ENCODE measurements at places on chromosomes 2 and 18.

- no peak for DNase-seq
Observed at GRCh38 chr2:179946810-179947615, 60.1 kb downstream of the CWC22 start.

DNA sequence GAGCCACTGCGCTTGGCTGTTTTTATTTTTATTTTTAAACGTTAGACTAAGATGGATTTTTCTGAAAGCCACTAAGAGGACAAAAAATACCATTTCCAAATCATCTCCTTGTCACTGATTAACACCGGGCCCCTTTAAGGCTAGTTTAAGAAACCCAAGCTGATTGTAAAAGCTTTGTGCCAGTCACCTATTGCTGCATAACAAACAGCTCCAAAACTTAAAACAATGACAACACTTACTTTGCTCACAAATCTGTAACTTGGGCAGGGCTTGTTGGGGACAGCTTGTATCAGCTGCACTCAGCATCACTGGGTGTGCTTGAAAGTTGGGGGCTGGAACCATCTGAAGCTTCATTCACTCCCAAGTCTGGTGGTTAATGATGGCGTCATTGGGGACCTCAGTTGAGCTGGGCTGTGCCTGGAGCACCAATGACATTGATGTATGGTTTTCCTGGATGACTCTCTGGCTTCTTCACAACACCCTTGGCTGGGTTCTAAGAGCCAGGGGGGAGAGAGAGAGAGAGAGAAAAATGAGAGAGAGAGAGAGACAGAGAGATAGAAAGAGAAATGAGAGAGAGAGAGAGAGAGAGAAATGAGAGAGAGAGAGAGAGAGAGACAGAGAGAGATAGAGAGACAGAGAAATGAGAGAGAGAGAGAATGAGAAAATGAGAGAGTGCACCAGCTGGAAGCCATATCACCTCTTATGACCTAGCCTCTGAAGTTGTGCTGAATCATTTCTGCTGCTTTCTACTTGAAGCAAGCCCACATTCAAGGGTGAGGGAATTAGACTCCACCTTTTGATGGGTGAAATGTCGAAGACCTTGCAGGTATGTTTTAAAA, 26.0 kb upstream of the ATG16L1 start:
- DNase-seq, result no peak

DNA sequence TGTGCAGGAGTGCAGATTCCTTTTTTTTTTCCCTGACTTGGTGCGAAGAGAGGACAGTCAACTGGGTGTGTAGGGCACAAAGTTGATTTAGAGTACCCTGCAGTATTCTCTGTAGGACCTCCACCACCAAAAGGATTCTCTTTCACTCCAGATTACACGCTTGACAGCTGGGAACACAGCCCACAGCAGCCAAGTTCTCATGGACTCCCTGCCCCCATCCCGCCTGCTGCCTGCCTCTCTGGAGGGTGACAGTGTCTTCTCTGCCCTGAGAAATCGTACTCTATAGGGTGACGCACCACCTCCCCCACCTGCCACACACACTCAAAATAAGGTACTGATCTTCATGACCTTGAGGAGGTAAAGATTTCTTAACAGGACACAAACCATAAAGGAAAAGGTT, 26.6 kb upstream of the IHH start:
- DNase-seq, result no peak

- DNase-seq, result no peak
Observed at GRCh38 chr2:72916743-72917137, 579 bp upstream of the EMX1 start.

GRCh38 chr18:56565551-56566345, 72.6 kb downstream of the TXNL1 start:
- peak; percentile 91 for DNase-seq

GRCh38 chr2:200471324-200471848, 38.5 kb downstream of the KCTD18 start:
- no peak for DNase-seq

Data from AG09319 (cell line).